ENCODE measurements at places on chromosomes 1 and 21.

GRCh38 chr1:108961198-108961597 is 2.1 kb downstream of the CLCC1 start:
- DNase-seq: no peak

- no peak for DNase-seq
Observed at GRCh38 chr1:150187560-150187931, 37.8 kb downstream of the PLEKHO1 start.

GRCh38 chr1:198283222-198283621 is 126.4 kb downstream of the NEK7 start:
- DNase-seq: no peak

DNA sequence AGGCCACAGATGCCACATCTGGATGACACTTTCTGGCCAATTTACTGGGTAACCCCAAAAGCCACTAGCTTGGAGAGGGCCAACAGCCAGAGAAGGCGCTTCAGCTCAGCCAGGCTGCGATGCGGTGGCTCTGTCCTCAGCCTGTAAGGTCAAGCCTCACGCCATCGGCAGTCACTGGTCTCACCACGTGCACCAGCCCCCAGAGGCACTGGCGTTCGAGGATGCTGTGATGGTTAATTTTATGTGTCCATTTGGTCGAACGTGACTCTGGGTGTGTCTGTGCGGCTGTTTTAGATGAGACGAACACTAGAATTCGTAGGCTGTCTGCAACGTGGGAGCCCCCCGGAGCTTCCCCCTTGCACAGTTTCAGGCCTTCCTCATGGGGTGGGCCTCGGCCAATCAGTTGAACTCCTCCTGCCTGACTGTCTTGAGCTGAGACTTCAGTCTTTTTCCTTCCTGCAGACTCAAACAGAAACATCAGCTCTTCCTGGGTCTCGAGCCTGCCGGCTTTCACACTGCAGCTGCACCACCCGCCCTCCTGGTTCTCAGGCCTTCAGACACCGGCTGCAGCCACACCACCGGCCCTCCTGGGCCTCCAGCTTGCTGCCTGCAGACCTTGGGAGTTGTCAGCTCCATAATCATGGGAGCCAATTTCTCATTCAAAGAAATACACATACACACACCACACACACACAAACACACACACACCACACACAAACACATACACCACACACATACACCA is 41.6 kb upstream of the SLC45A1 start:
- DNase-seq: no peak

GRCh38 chr1:95353194-95353593 is 119.2 kb downstream of the RWDD3 start:
- no peak for DNase-seq

DNA sequence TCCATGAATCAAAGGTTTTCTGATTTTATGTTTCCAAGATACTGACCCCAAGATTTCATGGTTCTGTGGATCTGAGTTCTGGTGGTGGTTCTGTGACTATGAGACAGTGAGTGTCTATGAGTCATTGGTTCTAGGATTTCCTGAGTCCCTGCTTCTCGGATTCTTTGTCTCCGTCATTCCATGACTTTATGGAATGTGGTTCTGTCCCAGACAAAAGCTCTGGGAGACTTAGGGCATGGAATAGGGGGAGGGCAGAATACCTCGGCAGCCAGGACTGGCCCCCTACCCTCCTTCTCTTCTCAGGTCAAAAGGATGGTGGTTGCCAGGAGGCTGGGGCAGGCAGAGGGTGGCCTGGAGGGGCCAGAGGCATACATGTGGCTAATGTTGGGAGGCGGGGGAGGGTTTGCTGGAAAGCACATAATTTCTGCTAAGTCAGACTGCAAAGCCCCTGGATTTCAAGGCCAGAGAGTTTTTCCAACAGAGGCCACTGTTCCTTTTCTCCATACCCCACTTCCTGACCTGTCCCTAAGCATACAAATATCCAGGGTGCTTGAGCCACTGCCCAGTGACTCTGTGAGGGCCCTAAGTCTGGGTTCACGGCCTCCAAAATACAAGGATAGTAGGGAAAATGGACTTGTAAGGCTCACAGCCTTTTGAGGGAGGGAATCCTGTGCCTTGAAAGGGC is 17.2 kb downstream of the CDCP2 start:
- peak; percentile 44 for DNase-seq

GRCh38 chr1:162091681-162092524 is 22.4 kb downstream of the NOS1AP start:
- DNase-seq: no peak

- DNase-seq: no peak
Observed at GRCh38 chr1:150622303-150622975, 7.0 kb downstream of the ENSA start.

DNA sequence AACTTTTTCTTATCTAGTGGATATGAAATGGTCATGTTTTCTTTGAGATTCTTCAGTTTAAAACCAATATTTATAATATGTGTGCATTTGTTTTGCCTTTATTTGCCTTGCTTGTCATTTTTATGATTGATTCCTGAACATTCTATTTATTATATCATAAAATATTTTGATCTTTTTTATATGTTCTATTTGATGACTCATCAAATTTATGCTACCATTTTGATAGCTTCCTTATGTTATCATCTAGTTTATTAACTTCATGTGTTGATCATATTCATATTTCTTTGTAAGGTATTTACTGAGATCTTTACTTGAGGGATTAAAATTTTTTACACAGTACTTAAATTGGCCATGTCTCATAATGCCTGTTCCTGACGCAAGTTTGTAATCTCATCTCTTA is 1650.0 kb downstream of the AMY1C start:
- no peak for DNase-seq

DNA sequence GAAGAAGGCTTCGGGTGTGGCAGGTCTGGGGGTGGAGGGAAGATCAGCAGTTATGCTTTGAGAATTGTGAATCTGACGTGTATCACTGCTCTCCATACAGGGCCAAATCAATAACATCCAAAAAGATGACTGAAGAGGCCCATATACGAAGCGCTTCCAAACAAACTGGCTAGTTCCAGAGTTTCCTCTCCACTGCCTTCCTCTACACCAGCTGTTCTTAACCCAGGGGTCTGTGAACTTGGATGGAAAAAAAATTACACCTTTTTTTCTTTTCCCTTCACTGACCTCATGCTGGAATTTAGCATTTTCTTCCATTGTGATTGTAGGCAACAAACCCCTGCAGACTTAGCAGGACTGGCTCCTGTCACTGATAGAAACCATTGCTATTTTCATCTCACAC is 77.1 kb upstream of the NBL1 start:
- DNase-seq: no peak

GRCh38 chr1:156775799-156776198 is 8.5 kb downstream of the PRCC start:
- no peak for DNase-seq

DNA sequence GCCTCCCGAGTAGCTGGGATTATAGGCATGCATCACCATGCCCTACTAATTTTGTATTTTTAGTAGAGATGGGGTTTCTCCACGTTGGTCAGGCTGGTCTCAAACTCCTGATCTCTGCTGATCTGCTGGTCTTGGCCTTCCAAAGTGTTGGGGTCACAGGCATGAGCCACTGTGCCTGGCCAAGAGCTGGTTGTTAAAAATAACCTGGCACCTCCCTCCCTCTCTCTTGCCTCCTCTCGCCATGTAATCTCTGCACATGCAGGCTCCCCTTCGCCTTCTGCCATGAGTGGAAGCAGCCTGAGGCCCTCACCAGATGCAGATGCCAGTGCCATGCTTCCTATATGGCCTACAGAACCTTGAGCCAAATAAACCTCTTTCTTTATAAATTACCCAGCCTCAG is 74.7 kb upstream of the TLR5 start:
- no peak for DNase-seq

- no peak for DNase-seq
Observed at GRCh38 chr1:58780836-58781452, 2.9 kb downstream of the JUN start.

- no peak for DNase-seq
Observed at GRCh38 chr1:59765011-59765730, 49.6 kb upstream of the HOOK1 start.

DNA sequence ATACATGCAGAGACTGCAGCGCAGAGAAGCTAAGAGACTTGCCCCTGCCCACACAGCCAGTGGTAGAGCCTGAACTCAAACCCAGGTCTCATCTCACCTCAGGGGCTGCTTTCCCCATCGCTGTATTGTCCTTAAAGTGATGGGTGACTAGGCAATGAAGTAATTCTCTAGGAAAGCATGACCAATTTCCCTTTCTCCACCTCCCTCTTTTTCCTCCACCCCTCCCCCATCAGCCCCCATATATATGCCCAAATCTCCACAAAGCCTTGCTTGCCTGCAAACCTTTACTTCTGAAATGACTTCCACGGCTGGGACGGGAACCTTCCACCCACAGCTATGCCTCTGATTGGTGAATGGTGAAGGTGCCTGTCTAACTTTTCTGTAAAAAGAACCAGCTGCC is at the start of gene IL24:
Gene IL24 (plus strand): TSS at position 269 of the 400 bp plus-strand sequence. CDS start 390 bp downstream, outside the sequence.
- DNase-seq: no peak

DNA sequence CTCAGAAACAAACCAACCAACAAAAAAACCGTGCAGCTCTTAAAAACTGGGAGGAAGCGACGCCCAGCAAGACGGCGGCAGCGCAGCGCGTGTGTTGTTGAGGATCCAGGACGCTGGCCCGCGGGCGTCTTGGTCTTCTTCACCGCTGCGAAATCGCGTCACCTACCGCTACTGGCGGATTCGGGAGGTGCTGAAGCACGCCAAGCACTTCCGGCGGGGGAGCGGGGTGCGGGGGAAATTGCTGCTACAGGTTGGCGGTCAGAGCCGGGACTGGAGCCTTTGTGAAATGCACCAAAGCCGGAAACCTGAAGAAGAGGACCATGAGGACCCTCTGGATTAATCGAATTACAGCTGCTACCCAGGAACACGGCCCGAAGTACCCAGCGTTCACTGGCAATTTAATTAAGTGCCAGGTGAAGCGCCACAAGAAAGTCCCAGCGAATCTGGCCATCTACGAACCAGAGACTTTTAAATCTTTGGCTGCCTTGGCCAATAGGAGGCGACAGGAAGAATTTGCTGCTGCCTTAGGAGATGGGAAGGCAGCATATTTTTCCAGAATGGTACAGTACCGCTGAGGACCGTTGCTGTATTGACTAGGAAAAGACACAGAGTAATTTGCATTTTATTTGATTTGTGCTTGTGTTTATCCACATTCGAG is 11.9 kb upstream of the RIPPLY3 start:
- no peak for DNase-seq

- DNase-seq: no peak
Observed at GRCh38 chr1:213466541-213466940, 415.5 kb downstream of the RPS6KC1 start.

DNA sequence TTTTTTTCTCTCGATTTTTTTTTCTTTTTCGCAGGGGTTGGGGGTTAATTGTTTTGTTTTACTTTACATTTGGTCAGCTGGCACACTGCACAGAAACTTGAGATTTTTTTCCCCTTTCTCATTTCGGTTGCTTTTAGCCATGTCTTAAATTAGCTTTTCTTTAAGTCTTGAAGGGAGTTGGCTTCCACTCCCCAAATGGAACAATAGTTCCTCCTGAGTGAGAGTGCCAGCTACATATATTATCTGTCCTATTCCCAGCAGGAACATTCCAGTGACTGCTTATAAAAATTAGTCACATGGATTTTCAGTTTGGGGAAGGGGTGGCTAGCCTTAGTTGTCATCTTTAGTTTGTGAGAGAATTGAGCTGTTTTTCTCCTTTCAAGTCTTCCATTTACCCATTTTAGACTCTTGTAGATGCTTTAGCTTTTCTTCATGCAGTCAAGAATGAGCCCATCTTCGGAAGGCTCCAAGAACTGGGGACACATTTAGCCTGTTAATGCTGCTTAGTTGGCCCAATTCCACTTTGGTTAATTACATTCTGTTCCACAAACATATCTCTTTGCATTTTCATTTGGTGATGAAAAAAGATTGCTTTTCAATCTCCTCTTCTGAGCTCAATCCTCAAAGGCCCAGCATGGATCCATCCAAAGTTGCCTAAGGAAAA is 510.1 kb upstream of the CXADR start:
- DNase-seq: no peak

GRCh38 chr1:95451904-95452303 is 217.9 kb downstream of the RWDD3 start:
- DNase-seq: no peak
